ENCODE measurements at places on chromosomes 6 and 20. TPM values are rescaled to one million over a fixed set of nuclear protein-coding genes. Genes with fewer than 3 reads are reported as not detected.

The HEY2 gene
- polyA plus RNA-seq, result 4.2 TPM

GRCh38 chr6:10237298-10238038 lies 177.4 kb downstream of the TFAP2A start:
- no peak for DNase-seq

DNA sequence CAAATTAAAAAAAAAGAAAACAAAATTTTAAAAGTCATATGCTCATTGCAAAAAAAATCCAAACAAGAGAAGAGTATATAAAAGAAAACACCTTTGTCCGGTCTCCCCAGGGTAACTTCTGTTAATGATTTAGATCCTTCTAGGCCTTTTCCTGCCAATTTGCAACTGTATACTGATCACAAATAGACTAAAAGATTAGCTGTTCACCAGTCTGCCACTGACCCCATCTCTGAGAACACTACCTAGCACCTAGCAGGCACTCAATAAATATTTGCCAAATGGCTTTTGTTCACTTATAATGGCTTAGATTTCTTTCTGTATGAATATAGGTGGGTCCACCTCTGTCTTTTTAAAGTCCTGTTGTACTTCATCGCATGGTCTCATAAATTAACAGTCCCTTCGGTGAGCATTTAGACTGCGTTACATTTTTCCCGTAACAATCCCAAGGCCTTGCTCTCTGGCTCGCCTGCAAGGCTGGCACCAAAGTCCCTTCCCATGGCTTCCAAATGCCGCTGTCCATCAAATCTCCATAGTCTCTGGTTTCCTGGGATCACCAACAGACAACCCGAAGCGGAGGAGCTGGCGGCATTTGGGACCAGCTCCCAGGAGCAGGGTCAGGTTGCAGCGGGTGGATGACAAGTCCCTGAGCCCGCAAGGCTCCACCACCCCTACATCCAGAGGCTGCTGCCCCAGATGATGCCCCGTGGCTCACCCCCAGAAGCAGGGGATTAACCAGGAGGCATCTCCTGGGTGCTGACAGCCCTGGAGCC lies 11.8 kb downstream of the JPH2 start:
- no peak for DNase-seq

GRCh38 chr6:78832091-78832808 lies 35.1 kb upstream of the IRAK1BP1 start:
- no peak for DNase-seq

The AHCY gene
- polyA plus RNA-seq, result 144 TPM

- DNase-seq, result no peak
Observed at GRCh38 chr20:10547276-10548114, 112.4 kb downstream of the SLX4IP start.

The IMPG1 gene
- polyA plus RNA-seq, result 0.69 TPM

DNA sequence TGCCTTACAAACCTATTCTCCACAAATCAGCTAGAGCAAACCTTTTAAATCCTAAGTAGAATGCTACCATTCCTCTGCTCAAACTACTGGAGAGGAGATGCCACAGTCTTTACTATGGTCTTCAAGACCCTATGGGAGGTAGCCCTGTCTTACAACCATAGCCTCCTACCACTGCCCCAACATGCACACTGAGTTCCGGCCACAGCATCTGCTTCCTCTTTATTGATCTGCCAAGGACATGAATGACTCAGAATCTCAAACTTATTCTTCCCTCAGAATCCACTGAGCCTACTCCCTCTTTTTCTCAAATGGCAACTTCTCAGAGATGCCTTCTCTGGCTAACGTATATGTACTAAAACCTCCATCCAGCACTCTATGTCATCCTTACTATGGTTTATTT lies 12.2 kb upstream of the ANKEF1 start:
- no peak for DNase-seq

The GABRR1 gene
- polyA plus RNA-seq, result not detected

The CDK5RAP1 gene
- polyA plus RNA-seq, result 34.4 TPM

GRCh38 chr6:98946879-98947410 lies 801 bp downstream of the FBXL4 start:
- DNase-seq, result peak; percentile 55

The RIOK1 gene
- polyA plus RNA-seq, result 8.5 TPM

DNA sequence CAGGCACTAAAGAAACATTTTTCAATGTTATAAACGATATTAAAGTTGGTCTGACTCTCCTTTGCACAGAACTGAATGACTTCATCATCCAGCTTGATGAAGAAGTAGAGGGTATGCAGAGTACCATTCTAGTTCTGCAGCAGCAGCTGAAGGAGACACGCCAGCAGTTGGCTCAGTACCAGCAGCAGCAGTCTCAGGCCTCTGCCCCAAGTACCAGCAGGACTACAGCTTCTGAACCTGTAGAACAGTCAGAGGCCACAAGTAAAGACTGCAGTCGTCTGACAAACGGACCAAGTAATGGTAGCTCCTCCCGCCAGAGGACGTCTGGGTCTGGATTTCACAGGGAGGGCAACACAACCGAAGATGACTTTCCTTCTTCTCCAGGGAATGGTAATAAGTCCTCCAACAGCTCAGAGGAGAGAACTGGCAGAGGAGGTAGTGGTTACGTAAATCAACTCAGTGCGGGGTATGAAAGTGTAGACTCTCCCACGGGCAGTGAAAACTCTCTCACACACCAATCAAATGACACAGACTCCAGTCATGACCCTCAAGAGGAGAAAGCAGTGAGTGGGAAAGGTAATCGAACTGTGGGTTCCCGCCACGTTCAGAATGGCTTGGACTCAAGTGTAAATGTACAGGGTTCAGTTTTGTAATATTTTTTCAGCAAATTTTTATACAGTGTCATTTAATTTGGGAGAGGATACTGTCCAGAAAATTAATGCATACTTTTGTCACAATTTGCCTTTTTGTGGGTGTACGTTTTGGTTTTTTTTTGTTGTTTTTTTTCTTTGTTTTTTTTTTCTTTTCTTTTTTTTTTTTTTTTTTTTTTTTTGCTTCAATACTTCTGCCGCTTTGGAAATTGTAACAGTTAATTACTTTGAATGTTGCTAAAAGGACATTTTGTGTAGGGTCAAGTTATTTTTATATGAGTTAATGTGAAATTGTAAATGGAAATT lies 6.6 kb upstream of the ACAT2 start:
- DNase-seq, result no peak

The SLC17A9 gene
- polyA plus RNA-seq, result 2.0 TPM

The NNAT gene
- not detected for polyA plus RNA-seq

- DNase-seq, result no peak
Observed at GRCh38 chr6:157246771-157247484, 76.4 kb downstream of the TMEM242 start.

GRCh38 chr20:56928007-56928406 lies 298.9 kb downstream of the TFAP2C start:
- no peak for DNase-seq

The LY6G5B gene
- polyA plus RNA-seq, result 2.5 TPM

GRCh38 chr6:159943101-159943632 lies 25.7 kb upstream of the IGF2R start:
- peak; percentile 60 for DNase-seq

The BNIP5 gene
- polyA plus RNA-seq, result not detected

DNA sequence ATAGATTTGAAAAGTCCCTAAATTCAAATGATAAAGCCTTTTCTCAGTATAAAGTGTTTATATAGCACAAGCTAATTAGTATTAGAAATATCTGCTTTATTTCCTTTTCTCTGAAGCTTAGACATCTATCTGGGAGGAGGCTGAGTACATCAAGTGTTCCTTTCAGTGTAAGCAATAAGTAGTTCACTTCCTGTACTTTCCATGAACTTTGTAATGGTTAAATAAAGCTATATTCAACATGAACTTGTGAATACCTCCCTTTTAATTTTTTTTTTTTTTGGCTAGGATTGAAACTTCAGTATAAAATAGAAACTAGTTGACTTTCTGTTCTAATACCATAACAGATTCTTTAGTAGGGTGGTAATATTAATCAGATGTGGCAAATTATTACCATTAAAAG lies 190.9 kb downstream of the CENPW start:
- DNase-seq, result no peak

- DNase-seq, result no peak
Observed at GRCh38 chr20:14470977-14471661, 133.7 kb upstream of the FLRT3 start.

DNA sequence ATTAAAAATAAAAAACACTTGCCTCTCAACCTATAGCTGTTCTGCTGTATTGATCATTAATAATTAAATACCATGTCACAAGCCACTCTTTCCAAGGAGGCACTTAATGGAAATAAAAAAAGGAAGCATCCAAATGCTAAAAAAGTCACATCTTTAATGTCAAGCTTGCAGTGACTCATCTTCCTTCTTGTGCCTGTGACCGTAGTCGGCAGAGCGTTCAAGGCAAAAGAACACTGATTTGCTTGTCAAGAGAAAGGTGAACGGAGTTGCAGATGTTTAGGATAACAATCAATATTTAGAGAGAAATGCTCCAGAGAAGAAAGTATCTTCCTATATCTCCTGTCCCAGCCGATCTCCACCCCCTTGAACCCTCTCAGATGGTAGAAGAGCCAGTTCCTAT lies 341.0 kb upstream of the OPRM1 start:
- no peak for DNase-seq

DNA sequence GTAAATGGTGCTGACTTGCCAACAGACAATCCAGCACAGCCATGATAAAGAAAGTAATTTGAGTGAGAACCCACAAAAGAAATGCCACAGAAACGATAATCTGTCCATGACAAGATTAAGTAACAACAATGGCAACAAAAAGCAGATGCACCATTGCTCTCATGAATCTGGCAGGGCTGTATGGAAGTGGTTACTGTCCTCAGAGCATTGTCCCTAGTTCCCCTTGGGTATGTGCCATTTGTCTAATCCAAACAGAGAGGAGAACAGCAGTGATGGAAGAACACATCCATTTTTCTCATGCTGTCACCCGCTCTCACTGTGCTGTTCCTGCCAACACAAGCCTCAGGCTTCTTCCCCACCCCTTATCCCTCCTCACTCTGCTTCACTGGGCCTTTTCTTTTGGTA lies 65.8 kb downstream of the REV3L start:
- no peak for DNase-seq

The CCM2L gene
- 9.9 TPM for polyA plus RNA-seq

DNA sequence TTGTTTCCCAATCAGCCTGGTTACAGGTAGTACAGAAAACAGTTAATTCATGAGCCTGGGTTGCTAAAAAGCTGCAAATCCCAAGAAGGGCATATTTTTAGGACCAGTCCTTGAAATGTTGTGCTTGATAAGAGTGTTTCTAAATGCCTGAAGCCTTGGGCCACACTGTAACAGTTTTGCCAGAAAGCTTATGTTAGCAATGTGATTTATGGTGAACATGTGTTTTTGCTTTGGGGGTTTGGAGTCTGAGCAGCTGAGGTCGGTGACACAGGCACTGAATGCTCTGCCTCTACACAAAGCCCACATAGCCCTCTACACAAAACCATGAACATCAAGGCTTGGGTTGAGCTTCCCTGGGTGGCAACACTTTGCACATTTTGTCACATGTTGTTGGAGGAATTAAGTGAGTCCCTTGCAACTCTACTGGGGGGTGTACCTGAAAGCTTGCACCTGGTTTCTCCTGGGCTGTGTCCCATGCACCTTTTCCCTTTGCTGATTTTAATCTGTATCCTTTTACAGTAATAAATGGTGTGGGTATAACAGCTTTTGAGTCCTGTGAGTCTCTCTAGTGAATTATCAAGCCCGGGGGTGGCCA lies 22.2 kb downstream of the AHI1 start:
- DNase-seq, result peak; percentile 85

The SCRT2 gene
- polyA plus RNA-seq, result not detected

- no peak for DNase-seq
Observed at GRCh38 chr6:15230827-15231226, 15.0 kb upstream of the JARID2 start.

DNA sequence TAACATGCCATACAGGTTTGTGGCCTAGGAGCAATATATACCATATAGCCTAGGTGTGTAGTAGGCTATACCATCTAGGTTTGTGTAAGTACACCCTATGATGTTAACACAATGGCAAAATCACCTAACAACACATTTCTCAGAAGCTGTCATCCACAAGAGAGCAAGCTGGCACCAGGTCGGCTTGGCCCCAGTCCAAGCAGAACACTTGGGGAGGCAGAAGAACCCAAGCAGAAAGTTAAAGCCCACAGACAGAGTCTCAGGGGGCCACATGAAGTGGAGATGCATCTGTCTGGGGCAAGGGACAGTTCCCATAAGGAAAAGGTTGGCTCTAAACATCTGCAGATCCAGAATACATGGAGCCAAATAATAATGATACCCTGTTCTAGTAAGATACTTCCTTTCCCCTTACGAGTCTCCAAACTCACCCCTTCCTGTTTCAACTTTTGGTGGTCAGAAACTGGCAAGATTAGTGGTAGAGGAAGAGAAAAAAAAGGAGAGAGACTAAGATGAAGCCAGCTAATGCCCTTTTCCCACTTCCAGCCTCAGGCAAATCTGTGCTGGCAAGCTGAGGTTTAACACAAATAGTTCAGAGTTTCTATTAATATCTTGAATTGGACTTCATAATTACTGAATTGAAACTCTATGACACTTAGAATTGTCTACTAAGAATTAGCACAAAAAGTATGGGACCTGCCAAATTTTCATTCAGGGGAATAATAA lies 29.5 kb downstream of the TCF21 start:
- no peak for DNase-seq

The F13A1 gene
- polyA plus RNA-seq, result 28.9 TPM

The GPLD1 gene
- 0.41 TPM for polyA plus RNA-seq

DNA sequence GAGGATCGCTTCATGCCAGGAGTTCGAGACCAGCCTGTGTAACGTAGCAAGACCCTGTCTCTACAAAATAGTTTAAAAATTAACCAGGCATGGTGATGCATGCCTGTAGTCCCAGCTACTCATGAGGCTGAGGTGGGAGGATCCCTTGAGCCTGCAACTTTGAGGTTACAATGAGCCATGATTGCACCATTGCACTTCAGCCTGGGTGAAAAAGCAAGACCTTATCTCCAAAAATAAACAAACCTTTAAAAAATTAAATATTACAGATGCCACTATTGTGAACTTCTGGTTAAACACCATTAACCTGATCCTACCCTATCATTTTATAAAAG lies 116.8 kb downstream of the ARHGAP18 start:
- DNase-seq, result no peak

- DNase-seq, result no peak
Observed at GRCh38 chr6:53929821-53930120, 135.0 kb downstream of the LRRC1 start.

DNA sequence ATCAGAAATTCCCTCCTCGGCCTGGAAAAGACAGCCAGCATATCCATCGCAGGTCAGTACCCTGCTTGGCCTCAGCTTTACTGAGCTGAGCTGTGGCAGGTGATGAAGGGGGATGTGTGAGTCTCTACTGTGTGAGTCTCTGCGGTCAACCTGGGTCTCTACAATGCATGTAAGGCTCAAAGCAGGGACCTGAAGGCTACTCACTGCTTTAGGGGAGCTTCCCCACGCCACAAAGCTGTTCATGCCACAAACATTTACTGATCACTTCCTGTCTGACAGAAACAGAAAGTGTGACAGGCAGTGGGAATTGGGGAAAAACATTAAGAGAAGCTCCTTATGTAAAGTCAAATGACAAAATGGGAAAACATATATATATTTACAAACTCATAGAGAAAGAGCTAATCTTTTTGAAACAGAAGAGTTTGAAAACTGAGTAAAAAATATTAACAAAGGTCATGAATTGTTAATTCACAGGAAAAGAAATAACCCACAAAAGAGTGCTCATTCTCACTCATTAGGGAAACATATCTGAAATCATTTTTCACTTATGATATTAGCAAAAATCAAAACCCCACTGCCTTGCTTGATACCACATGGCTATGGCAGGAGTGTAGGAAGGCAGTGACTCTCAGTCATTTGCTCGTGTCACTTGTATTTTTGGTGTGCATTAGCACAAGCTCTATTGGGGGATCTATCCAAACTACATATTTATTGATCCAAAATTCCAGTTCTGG lies 5.8 kb downstream of the BTN3A3 start:
- no peak for DNase-seq

The SLC22A16 gene
- polyA plus RNA-seq, result not detected

- no peak for DNase-seq
Observed at GRCh38 chr6:43914272-43915147, 144.5 kb downstream of the VEGFA start.

The TGM6 gene
- not detected for polyA plus RNA-seq

Data from kidney (tissue), 22 donors.